Glutamatergic neuron (in vitro differentiated cells): ENCODE measurements at places on chromosomes 3 and 15.
A peak's percentile ranks its signal among the peaks of the same experiment; 100 is the strongest.

GRCh38 chr15:73948982-73949381, 22.7 kb downstream of the LOXL1 start:
- no peak for DNase-seq

DNA sequence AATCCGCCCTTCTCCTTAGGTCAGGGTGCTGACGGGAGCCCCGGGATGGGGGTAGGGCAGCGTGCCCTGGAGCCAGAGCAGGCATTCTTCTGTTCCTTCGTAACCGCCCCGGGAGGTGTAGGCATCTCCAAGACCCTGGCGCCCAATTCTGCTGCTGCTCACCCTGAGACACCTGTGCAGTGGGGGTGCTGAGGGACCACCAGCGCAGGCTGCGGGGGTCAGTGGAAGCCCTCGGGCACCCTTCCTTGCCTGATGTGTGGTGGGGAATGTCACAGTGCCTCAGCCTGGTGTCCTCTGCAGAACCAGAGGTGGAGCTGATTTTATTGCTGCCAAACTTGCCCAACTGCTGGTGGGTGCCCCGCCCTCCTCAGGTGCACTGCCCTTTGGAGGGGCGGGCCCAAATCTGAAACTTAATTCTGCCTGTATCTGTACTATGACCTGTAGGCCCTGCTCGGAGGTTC, 7.3 kb downstream of the CSK start:
- no peak for DNase-seq

- no peak for DNase-seq
Observed at GRCh38 chr15:80769829-80770705, 9.1 kb upstream of the CEMIP start.

DNA sequence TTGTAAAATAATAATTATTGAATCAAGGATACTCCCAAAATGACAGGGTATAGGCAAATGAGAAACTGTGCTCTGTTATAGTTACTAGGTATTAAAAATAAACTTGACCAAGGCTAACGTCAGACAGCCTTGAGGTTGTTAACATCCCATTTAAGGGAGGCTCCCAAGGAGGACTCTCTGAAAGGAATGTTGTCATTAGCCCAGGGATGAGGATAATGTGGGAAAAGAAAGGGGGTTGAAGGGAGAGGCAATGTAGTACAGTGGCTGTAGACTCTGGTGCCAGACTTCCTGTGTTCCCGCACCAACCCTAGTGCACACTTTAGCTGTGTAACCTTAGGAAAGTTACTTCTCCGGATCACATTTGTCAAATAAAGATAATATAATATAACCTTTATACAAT, 47.0 kb upstream of the RARB start:
- no peak for DNase-seq

- DNase-seq, result no peak
Observed at GRCh38 chr3:112514527-112515128, 15.4 kb upstream of the BTLA start.

DNA sequence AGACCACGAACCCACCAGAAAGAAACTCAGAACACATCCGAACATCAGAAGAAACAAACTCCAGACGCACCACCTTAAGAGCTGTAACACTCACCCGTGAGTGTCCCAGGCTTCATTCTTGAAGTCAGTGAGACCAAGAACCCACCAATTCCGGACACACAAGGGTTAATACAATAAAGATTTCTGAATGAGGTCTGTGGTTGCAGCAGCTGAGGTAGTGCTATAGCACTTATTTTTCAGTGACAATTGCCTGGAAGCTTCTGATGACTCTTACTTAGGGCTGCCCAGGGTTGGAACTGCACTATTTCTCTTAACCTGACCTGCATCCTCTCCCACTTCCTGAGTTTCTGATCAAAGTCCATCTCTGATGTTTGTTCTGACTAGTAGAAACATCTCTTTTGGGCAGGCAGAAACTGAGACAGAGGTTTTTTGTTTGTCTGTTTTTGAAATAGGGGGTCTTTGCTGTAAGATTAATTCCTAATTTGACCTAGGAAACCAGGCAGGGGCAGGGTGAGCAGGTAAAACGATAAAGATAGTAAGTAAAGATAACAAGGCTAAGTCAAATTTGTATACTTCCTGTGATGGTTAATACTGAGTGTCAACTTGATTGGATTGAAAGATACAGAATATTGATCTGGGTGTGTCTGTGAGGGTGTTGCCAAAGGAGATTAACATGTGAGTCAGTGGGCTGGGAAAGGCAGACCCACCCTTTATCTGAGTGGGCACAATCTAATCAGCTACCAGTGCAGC, 169.1 kb downstream of the GAP43 start:
- DNase-seq, result no peak

DNA sequence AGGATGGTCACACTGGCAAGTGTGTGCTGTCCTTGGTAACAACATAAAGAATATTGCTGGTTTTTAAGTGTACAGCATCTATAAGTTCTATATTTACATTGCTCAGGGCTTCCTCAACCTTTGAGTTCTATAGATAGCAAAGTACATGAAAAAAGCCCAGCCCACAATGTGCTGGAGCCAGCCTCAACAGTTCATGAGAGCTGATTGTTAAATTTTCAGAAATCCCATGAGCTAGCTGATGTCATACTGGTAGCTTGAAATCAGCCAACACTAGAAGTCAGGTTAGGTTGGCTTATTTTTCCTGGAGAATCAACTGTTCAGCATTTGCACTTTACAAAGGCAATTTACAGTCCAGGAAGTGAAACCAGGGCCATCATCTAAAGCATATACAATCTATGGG, 102.8 kb downstream of the STRIT1 start:
- DNase-seq, result no peak

DNA sequence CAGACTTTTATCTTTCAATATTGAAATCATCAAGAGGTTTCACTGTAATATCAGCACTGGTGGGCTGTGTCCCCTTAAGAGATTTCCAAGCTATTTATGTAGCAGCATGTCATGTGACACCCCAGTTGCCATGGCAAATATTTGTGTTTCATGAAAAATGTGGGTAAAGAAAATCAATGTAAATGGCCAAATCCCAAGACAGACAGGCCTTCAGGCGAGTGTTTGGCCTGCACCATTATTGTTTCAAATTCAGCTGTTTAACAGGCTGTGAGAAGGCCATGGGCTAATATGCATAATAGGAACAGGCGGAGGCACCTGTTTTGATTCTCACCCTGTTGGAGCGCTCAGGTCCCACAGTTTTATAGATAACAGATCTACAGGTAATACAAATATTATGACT, 104.2 kb downstream of the IQCH start:
- peak; percentile 52 for DNase-seq

DNA sequence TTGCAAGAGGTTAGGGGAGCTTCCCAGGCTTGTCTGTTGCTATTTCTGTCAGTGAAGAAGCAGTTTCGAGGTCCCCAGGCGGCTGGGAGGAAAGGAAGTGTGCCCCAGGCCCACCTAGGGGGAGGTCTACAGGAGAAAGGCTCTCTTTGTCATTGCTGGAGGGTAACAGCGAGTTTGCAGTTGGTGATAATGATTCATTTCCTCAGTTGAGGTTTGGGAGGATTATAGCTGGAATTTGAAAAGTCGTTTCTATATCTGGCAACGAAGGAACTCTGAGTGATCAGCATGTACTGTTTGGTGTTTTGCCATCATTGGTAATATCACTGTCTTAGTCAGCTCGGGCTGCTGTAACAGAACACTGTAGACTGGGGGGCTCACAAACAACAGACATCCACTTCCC, 65.5 kb upstream of the UBE3A start:
- DNase-seq, result no peak

DNA sequence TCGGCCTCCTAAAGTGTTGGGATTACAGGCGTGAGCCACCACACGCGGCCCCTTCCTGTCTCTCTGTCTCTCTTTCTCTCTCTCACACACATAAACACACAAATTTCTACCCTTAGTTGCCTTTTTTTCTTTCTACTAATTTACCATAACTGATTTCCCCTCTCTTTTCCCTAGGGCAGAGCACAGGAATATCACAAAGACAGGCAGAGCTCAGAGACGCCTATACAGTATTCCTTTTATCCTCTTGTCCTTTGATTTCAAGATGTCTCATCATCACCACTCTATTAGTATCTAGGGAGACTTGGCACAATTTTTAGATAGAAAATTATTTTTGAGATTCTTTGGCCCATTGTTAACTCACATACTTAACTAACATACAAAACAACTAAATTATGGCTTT, 25.8 kb upstream of the ST3GAL6 start:
- DNase-seq, result no peak

DNA sequence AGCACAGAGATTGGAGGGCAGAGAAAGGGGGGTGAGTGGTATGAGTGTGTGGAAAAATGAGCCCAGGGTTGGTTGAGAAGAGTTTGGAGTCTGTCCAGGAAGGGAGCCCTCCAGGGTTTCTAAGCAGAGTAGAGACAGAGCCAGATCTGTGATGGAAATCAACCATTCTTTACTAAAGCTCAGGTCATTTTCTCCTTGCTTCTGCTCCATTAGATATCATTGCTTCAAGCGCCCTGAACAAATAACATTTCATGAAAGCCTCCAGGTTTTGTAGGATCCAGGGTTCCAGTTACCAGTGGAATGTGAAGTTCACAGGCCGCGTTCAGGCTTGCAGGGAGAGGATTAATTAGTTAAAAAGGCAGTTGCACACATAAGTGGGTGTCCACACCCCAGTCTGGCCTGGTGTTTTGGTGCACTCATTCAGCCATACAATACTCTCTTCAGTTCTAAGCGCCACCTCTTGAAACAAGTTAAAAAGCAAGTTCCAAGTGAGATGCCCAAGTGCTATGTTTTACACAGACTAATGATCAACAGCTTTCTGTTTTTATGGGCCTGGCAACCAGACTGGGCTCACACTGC, 16.4 kb upstream of the BOC start:
- DNase-seq, result no peak

GRCh38 chr3:96806341-96806740, 8.1 kb upstream of the EPHA6 start:
- DNase-seq, result no peak

GRCh38 chr3:185280572-185281365, 26.9 kb upstream of the EHHADH start:
- no peak for DNase-seq

- DNase-seq, result no peak
Observed at GRCh38 chr3:86942206-86942605, 48.7 kb downstream of the VGLL3 start.

DNA sequence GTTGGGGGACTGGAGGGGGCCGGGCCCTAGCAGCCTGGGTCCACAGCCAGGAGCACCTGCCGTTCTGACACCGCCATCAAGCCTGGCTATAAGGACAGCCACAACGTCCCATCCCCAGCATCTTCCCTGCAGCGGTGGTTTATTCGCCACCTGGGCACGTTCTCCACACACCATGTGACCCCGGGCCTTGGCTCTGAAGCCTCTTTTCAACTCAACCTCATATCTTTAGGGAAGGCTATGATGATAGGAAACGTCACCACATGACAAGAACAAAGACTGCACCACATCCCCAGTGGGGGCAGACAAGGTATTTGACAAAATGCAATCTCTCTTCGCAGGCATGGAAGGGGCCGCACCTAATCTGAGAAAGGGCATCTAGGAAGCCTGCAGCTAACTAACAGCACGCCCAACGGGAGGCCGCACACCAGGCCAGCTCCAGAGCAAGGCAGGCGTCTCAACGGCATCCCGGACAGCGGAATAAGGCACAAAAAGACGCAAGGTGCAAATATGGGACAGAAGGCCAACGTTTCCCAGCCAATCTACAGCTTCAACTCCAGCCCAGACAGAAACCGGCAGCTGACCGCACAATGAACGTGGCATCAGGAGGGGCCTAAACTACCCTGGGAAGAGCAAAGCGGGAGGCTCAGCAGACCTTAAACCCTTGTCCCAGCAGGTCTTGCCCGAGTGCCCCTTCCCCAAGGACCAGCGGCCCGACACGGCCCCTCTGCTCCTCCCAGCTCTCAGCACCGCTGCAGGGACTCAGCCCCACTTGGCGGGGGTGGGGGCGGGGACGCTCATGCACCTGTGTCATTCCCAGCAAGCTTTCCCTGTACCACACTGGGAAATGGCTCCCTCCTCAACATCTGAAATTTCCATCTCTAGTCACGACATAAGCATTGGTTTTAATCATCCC, 41.9 kb downstream of the NIPA2 start:
- DNase-seq, result no peak

DNA sequence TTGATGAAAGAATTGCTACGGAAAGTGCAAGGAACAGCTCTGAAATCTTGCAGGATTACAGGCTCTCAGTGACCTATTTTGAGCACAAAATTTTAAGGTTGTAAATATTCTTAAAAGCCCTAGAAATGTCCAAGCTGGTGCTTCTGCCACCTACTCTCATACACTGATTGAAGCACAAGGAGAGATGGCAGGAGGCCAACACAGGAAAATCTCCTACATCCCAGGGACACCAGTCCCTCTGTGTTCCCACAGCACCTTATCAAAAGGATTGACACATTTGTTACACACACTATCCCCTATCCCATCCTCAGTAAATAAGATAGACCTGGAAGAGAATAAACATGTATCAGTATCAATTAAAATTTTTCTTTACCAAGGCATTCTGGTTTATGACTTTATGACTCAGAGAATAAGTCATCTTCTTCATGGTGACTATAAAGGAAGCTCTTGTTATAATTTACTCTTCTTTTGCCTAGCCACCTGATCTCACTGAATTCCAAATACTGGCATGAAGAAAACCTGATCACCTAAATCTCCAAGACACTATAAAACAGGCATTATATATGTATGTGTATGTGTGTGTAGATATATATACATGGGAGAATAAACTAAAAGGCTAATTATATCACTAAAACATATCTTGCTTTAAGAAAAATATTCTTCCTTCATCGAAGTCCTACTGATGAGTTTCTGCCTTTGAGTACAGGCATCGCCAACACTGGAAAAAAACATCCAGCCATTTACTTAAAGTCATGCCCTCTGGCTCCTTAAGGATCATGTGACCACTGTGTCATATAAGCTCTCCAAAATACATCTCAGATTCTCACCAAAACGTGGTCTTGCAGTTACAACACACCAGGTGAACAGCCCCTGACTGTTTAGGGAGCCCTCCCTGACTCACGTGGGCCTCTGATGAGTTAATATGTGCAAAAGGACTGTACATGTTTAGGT, 208.1 kb upstream of the NR2F2 start:
- no peak for DNase-seq

DNA sequence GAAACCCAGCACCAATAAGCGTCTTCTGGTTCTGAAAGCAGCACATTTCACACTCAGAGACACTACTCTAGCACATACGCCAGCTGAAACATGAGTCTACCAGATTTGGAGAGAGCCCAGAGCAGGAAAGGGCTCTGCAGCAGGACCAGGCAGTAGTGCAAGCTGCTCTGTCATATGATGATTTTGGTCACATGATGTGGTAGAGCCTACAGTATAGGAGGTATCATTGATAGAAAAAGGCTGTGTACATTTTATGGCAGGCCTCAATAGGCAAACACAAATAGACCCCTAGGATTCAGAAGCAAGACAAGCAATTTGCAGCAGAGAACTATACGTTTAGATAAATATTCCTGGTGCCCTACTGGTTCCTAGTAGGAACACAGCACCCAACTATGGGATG, 58.2 kb downstream of the QTRT2 start:
- DNase-seq, result no peak

GRCh38 chr3:152278756-152279427, 10.2 kb downstream of the MBNL1 start:
- DNase-seq, result no peak
